T-helper 1 cell (primary cell): ENCODE measurements at places on chromosomes 7 and 10.

DNA sequence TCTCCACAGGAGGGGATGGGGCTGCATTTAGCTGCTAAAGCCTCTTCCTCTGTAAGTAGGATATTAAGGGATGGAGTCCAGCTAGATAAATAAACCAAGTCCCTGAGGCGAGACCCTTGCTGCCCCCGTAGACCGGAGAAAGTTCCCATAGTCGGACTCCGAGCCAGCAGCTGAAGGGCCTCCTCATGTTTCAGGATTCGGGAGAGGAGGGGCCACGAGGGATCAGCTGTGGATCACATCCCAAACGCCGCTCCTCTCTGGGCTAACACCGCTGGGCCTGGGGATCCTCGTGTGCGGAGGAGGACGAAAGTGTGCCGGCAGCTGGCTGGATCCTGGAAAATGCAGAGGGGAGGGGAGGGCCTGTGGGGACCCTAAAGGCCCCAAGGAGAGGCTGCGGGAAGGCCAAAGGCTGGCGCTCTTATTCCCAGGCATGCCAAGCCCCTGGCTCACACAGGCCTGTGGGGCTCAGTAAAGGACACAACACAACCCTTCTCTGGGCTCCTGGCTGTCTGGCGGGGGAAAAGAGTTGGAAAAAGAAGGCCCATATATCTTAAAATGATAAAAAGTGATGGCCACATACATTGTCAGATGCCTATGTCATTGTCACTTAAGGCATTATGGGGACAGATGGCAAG, 82.5 kb upstream of the TMEM72 start:
- no peak for DNase-seq

GRCh38 chr10:18140957-18141845, 977 bp downstream of the CACNB2 start:
- DNase-seq = no peak

- DNase-seq = no peak
These were observed 180.0 kb downstream of the HDAC9 start for GRCh38 chr7:18675579-18675978.

DNA sequence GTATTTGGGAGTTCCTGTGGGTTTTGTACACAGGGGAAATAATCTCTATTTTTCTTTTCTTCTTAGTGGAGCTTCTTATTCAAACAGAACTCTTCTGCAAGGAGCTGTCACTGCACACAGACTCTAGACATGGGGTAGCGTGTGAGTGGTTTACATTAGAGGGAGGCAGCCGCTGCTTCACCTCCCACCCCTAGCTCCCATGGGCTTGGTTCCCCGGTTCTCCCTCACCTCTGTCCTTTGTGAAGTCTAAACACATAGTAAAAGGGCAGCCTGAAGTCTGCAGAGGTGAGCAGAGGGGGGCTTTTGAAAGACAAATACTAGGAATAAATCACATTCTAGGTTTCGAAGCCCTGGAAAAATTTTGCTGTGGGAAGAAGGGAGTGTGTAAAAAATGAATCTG, 5.5 kb downstream of the ASB4 start:
- DNase-seq = no peak

GRCh38 chr7:38881947-38882684, 26.9 kb downstream of the VPS41 start:
- no peak for DNase-seq

- DNase-seq = no peak
These were observed 3.9 kb upstream of the SPAG6 start for GRCh38 chr10:22341190-22341925.

- DNase-seq = no peak
These were observed 100.2 kb upstream of the PRSS58 start for GRCh38 chr7:142357953-142358520.
